ENCODE measurements at places on chromosomes 11 and 22.
A peak's percentile ranks its signal among the peaks of the same experiment; 100 is the strongest.

DNA sequence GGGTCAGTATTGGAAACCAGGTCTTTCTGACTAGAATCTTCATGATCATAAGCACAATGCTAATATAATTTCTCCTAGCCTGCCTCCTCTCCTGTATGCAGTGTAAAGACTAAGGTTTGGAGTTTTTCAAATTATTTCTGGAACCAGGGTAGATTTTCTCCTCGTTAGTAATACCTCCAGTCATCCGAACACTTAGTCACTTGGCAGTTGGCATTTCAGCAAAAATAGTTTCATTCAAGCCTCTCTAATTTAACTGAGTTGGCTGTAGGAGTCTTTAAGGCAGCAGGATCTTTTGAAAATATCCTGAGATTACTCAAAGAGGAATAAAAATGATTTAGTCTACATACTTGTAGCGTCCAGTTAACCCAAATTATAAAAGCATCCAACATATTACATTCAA is 6.3 kb downstream of the TYR start:
- DNase-seq: no peak

DNA sequence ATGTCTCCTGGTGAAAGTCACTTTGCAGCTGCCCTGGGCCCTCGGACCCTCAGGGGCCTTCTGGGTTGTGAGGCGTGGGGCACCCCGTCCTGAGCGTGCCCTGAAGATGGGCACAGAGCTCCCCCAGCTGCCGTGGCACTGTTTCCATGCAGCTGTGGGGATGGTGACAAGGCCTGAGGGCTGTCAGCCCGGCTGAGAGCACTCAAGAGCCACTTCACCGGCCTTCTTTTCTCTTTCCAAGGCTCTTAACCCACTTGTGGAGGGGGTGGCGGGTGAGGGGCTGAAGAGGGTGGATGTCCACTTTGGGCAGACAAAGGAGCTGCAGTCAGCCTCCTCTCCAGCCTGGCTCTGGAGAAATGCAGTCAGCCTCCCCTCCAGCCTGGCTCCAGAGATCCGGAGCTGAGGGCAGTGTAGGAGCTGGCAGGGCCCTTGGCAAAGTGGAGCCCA is 239.5 kb downstream of the ST3GAL4 start:
- DNase-seq: no peak

- DNase-seq: peak; percentile 48
Measured at GRCh38 chr11:75667255-75667830, 1.5 kb downstream of the MAP6 start.

DNA sequence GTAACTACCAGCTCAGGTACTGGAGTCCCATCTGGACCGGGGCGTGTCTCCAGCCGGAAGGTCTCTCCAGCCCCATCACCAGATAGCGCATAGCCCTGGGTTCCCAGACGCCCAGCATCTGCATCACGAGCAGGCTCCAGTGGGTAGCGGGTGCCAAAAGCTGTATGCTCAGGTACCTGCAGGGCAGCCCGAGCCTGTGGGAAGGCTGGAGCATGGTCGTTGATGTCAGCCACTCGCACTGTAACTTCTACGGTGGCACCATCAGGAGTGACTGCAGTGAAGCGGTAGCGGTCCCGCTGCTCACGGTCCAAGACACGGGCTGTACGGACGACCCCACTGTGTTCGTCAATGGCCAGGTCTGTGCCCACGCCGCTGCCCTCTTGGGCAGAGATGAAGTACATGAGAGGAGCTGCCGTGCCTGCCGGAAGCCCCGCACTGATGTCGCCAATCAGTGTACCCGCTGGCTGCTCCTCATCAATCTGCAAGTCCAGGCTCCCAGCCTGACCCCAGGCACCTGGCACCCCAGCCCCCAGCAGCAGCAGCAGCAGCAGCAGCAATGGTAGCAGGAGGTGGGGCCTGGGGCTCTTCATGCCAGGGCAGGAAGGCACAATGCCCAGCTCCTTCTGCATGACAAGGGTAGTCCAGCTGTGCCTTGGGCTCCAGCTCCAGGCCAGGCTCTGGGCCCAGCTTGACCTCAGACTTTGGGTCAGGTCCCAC is 14.5 kb downstream of the DCHS1 start:
- peak; percentile 56 for DNase-seq

DNA sequence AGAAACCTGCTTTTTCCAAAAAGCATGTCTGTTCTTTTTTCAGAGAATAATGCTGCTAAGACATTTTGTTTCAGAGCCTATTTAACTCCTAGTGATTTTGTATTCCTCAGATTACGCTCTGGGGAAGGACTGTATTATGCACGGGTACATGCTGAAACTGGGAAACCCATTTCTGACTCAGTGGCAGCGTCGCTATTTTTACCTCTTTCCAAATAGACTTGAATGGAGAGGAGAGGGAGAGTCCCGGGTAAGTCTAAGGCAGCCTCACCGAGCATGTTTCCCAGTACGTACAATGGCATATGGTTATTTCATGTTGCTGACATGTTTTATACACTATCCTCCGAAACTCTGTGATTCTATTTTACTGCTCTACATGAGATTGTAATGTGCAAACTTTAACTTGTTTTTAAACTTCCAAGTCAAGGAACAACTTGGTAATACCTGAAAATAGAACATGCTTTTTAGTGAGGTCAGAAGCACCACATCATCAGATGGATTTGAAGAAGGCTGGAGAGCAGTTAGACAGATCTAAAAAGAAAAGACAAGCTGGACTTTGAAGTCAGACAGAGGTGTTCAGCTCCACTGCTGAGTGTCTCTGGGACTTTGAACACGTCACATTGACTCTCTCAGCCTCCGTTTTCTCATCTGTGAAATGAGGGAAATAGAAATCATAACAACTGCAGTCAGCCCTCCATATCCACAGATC is 23.7 kb upstream of the MYO18B start:
- no peak for DNase-seq

DNA sequence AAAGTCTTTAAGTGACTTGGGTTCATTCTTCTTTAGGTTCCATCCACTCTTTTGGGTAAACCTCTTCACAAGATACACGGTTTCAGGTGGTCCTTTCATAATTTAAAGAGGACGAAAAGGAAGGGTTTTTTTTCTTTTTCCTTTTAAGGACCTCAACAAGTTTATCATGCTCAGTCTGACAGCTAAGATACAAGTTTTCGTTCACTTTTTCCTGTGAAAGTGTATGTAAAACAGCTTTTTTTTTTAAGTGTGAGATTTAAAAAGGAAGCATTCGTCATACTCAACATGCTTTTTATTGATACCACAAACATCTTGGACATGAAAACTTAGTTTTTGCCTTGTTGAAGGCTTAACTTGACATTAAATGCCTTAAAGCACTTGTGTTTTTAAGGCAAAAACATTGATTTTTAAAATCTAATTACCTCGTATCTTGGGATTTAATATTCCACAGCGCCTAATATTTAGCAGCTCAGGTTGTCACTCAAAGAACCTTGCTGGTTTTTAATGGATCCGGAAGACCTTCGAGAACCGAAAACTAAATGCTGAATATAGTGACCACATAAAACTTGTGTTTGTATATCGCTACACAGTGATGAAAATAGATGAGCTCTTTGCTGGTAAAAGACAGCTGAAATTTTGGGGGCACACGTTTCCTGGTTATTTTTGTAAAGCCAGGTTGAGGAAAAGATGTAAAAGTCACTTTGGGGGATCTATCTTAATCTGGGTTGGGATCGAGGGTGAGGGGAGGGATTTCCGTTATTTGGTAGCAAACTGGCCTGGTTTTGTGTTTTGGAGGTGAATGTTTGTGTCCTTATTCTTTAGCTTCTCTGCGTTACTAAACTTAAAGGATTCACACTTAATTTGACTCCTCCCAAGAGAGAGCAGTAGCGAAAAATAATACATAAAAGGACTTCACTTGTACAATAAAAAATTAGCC is 2.3 kb downstream of the PCF11 start:
- no peak for DNase-seq

DNA sequence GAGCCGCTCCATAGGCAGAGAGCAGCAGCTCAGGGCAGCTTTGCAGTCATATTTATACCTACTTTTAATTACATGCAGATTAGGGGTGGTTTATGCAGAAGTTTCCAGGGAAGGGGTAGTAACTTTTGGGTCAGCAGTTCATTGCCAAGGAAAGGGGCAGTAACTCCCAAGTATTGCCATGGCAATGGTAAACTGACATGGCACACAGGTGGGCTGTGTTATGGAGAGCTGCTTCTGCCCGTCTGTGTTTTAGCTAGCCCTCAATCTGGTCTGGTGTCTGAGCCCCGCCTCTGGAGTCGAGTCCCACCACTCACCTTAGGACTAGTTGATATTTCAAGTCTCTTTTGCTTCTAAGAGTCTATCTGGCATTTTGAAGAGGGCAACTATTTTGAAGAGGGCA is 12.2 kb upstream of the ZBTB16 start:
- no peak for DNase-seq

- no peak for DNase-seq
Measured at GRCh38 chr11:119445850-119446249, 22.9 kb upstream of the THY1 start.

DNA sequence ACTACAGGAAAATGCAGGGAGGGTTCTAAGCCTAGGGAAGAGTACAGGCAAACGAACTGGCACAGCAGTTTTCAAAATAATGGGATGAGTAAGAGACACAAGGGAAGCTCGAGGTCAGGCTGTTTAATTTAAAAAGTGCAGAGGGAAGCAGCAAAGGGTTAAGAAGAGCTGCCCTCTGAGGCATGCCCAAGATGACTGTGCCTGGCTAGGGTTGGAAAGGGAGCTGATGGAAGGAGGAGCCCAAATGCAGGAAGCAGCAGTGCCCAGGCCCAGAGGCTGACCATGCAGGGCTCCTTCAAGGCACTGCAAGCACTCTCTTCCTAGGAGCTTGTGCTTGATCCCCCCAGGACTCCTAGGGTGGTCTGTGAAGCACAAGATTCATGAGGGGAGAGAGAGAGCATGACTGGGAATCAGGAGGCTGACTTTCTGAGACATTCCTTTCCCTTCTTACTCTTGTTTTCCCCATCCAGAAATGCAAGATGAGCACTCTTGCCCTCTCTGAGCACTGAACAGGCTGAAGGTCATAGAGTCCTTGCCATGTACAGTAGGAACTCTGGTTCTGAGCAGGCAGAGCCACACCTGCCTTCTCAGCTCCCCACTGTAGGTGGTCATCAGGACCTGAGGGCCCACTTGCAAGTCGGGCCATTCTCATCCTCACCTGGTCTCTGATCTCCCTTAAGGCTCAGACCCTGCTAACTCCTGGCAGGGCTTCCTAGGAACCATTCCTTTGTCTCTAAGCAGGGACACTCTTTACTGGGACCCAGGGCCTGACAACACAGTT is 46.7 kb upstream of the DRD2 start:
- no peak for DNase-seq

DNA sequence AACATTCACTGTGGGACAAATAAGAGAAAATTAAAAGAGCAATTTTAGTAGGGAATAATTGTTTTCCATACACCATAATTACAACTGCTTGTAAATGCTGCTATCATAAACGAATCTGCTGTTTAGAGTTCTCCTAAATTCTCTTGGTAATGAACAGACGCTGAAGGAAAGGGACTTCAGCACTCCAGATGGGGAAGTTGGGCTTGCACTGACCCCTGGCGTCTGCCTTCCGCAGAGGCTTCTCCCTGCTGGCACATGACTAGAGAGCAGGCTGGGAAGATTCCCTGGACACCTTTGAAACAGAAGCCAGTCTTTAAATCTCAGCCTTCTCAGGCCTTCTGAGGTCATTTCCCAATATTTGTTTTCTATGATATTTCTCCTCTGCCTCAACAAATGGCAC is 84.1 kb downstream of the NXPE2 start:
- DNase-seq: peak; percentile 74

GRCh38 chr22:32564170-32565001 is 89.8 kb downstream of the FBXO7 start:
- DNase-seq: no peak

DNA sequence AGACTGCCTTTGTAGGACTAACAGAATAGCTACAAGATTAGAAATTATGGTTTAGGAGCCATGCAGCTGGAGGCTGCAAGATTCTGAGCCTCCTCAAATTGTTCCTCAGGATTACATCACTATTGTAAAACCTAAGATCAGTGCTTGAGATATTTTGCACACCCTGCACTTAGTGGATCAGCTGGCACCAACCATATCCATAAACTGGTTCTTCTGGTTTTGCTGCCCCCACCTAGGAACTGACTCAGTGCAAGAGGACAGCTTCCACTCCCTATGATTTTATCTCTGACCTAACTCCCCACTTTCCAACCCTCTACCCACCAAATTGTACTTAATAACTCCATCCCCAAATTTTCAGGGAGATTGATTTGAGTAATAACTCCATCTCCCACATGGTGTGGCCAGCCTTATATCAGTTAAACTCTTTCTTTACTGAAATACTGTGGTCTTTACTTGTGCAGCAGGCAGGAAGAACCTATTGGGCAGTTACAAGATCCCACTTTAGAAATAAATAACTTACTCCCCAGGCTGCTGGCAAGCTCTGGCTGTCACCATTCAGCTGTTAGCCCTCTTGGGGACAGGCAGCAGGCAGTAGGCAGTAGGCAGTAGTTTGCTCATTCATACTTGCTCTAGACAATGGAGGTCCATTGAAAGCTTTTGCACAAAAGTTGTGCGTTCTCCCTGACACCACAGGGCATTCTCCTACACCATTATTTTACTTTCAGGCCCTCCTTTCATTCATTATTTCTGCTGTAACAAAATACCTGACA is 119.0 kb downstream of the SLC17A6 start:
- no peak for DNase-seq

DNA sequence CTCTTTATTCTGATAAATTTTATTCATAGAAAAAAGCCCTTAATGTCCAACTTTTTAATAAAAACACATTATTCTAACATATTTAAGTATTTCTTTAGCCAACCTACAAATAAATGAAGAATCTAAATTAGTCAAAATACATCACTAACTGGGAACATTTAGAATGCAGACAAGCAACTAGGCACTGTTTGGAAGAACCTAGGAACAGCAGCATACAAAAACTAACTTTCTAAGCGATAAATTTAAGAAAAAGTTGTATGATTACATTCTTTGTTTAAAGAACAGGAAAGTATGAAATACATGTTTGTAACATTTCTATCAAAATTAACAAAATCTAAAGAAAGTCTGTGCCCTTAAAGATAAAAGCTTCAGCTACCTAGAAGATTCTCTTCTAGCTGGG is 35.3 kb downstream of the PI4KA start:
- no peak for DNase-seq

DNA sequence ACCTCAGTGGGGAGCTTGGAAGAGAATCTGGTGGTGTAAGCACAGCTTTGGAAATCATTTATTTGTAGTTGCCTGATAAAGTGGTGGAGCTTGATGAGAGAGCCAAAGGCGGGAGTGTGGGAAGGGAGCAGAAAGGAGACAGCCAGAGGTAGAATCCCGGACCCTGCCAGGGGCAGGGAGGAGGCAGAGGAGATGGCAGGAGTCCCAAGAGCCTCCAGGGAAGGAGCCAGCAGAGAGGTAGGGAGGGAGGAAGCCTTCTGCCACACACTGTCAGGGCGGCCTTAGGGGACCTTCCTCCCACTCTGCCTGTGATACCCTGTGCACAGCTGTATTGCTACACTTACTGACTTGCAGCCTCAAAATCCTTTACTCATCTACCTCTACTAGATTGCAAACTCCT is 15.4 kb downstream of the SCUBE2 start:
- no peak for DNase-seq
